Progenitor cell of endocrine pancreas (in vitro differentiated cells): ENCODE measurements at places on chromosomes 2 and 18.

DNA sequence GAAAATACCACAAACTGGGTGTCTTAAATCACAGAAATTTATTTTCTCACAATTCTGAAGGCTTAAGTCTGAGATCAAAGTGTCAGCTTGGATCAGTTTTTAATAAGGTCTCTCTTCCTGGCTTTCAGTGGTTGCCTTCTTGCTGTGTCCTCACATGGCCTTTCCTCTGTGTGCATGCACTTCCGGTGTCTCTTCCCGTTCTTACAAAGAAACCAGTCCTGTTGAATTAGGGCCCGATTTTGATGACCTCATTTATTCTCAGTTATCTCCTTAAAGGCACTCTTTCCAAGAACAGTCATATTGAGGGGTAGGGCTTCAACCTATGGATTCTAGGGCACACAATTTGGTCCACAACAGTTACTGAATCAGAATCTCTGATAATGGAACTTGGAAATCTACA, 5.4 kb upstream of the XIRP2 start:
- no peak for DNase-seq

DNA sequence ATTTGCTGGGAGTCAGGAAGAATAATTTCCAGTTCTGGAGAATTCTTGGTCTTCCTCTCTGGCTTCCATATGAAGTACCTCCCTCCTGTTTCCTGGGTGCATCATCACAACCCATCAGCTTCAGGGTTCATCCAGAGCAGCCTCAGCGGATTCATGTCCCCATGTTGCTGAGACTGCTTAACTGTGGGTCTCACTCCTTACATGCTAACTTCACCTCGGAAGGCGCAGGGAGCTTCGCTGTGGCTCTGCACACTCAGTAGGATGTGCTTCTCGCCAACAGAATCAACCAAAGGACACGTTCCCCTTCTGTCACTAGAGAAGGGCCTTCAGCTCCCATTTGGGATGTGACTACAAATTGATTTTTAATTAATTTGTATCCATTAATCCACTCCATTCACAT, 24.2 kb downstream of the FBLN7 start:
- DNase-seq = no peak

GRCh38 chr2:205501826-205502225, 180.5 kb upstream of the NRP2 start:
- DNase-seq = no peak

GRCh38 chr2:37619959-37620300, 51.5 kb downstream of the CDC42EP3 start:
- no peak for DNase-seq

- DNase-seq = no peak
Observed at GRCh38 chr2:193542762-193543161, 1348.0 kb upstream of the TMEFF2 start.

GRCh38 chr18:35010993-35011392, 30.2 kb upstream of the MAPRE2 start:
- DNase-seq = no peak

- DNase-seq = no peak
Observed at GRCh38 chr2:192148620-192149321, 46.0 kb downstream of the TMEFF2 start.

GRCh38 chr2:75549401-75550253, 11.1 kb downstream of the EVA1A start:
- no peak for DNase-seq

GRCh38 chr2:237500681-237501424, 13.8 kb downstream of the MLPH start:
- no peak for DNase-seq

DNA sequence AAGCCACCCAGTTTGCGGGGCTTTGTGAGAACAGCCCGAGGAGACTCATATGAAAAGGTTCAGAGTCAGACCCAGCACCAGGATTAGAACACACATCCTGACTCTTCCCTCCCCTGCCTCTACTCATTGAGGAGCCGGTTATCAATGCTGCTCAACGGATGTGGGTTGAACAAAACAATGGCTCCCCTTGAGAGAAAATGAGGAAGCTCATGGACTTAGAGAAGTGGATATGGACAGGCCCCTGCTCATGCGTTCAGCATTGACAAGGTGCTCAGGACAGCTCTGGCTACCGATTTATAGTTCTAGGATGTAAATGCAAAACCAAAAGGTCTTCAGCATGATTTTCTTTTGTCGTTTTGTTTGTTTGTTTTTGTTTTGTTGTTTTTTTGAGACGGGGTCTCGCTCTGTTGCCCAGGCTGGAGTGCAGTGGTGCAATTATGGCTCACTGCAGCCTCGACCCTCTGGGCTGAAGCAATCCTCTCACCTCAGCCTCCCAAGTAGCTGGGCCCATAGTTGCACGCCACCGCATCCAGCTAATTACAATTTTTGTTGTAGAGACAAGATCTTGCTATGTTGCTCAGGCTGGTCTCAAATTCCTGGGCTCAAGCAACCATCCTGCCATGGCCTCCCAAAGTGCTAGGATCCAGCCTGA, 32.0 kb upstream of the AGAP1 start:
- no peak for DNase-seq

DNA sequence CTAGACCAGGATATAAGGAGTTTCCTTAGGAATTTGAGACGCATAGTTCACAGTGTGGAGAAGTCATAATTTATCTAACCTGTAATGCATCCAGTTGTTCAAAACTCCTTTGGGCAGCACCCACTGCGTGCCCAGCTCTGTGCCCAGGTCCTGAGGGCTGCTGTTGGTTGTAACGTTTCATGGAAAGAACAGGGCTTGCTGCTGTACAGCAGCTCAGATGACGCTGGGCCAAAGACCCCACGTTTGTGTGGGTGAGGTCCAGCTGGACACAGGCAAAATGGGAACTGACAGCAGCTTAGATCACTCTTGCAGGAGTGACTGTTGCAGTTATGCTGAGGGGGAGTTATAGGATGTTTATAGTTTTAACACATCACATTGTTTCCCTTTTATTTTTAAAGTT, 30.0 kb upstream of the HS6ST1 start:
- no peak for DNase-seq
